ENCODE measurements at places on chromosomes 7 and 10. TPM values are rescaled to one million over a fixed set of nuclear protein-coding genes. Genes with fewer than 3 reads are reported as not detected.

Gene CHAT
- total RNA-seq, result not detected

Gene SPDYE2
- total RNA-seq, result 0.28 TPM

GRCh38 chr7:127809261-127809702 is 157.3 kb downstream of the SND1 start:
- DNase-seq, result no peak
- H3K27me3 ChIP-seq, result no peaks in the 10 kb centered on the region
- no peaks in the 10 kb centered on the region for H3K4me1 ChIP-seq
- no peak overlapping the region for H3K4me3 ChIP-seq
- no peak overlapping the region for H3K27ac ChIP-seq
- H3K36me3 ChIP-seq, result peaks cover 8% of the 10 kb centered on the region

DNA sequence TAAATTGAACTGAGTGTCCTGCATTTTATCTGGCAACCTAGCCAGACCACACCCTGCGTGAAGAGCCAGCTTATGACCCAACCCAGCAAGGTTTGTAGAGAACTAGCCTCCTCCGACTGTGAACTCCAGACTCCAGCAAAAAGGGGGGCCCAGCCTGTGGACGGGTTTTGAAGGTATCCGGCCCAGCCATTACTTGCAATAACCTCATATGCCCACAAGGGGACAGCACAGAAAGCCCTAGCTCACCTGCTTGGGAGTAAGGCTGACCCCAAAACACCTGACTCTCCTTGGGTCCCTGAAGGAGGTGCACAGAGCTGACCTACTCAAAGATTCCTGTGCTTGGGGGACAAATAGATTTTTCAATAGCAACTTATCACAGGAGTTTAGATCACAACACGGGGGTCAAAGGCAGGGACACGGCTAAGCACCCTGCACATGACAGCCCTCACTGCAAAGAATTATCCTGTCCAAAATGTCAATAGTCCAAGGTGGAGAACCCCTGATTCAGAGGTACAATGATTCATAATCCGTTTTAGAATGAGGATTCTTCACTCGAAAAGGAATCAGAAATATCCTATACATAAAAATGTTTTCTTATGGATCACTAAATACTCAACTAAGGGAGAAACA is 4.6 kb downstream of the TRPV6 start:
- H3K4me1 ChIP-seq, result no peaks in the 10 kb centered on the region
- no peak overlapping the region for H3K4me3 ChIP-seq
- DNase-seq, result peak; percentile 50

DNA sequence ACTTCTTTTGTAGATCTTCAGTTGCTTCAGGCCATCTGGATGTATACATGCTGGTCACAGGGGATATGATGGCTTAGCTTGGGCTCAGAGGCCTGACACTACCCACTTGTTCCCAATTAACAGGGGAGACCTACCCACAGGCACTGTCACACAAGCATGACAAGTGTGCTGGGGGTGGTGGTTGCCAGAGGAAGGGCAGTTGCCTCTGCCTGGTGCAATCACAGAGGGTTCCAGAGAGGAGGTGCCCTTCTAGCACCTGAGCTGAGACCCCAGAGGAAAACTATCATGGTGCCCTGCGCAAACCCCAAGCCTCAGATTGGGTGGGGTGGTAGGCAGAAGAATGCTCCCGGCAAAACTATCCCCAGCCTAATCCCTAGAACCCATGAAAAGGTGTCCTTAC is 65.6 kb upstream of the NANOS1 start:
- DNase-seq, result no peak
- H3K36me3 ChIP-seq, result no peaks in the 10 kb centered on the region
- no peaks in the 10 kb centered on the region for H3K27me3 ChIP-seq
- H3K27ac ChIP-seq, result no peak overlapping the region
- H3K4me3 ChIP-seq, result no peak overlapping the region

Gene FEZF1
- not detected for total RNA-seq

Data from CD4-positive, alpha-beta memory T cell (primary cell).